ENCODE measurements at places on chromosomes 7 and 10.

DNA sequence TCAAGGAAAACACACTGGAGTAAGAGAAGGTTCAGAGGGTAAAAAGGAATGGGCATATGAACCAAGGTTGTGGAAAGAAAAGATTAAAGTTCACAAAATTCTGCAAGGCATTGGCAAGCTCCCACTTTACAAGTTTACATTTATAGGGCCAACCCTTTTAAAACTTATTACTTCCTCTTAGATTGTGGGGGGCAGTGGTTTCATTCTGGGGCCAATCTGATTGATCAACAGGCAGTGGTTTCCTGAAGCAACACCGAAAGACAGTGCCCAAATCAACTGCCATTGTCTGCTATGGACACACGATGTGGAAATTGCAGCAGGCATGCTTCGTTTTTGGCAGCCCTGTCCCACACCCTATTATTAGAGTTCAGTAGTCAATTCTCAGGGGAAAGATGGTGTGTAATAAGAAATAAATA is 154.0 kb downstream of the SGMS1 start:
- no peak for DNase-seq

DNA sequence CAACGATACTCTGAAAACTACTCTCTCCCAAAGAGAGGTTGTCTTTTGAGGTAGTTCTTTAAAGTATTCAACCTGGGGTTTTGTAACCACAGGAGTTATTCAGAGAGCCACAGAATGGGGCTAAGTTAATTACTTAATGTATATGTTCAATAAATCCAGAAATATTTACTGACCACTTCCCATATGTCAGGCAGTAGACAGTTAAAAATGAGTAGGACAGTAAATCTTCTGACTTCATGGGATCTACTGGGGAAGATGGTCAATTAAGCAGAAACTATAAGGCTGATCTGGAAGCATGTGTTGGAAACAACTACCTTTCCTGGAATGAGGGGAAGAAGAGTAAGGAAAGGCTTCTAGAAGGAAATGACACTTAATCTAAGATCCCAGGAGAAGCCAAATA is 167.7 kb downstream of the MAGI2 start:
- DNase-seq = no peak

- DNase-seq = peak; percentile 44
These were observed 41.8 kb downstream of the ZCCHC24 start for GRCh38 chr10:79403441-79404230.

- DNase-seq = no peak
These were observed 1155.2 kb upstream of the AUTS2 start for GRCh38 chr7:68442931-68443631.

DNA sequence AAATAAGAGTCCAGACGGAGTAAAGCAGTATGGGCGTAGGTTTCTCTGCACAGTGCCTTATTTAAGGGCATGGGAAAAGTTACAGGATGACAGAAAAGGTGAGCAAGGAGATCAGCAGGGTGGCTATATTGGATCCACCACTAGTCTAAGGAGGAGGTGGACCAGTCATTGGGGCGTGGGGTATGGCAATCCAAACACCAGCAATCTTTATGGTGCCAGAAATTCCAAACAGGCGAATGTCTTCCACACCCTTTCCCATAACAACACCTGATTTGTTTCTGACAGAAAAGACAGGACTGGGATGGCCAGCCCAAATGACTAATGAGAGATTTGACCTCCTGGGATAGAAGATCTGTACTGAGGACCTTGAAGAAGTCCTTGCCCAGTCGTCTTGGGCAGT is 181.8 kb upstream of the MBL2 start:
- no peak for DNase-seq

GRCh38 chr7:102439963-102440795 is 6.8 kb downstream of the ORAI2 start:
- DNase-seq = peak; percentile 94

DNA sequence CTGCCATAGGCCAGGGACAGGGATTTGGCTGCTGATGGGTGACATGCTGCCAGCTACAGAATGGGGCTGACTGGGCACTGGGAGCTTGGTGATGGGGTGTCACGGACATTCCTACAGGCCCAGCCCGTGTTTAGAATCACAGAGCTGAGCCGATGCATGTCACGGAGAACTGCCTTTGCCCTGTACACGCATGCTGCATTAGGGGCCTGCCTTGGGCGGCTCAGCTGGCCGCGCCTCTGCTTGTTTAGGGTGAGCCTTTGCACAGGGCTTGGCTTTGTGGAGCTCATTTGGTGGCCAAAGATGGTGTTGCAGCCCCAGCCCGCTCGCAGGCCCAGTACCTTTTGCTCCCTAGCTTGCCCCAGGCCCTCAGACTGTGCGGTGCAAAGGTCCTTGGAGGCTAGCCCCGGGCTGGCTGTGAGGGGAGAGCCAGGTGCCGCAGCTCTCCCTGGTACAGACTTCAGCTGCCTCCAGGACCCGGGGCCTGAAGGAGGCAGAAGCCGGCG is 108.4 kb upstream of the BTBD16 start:
- DNase-seq = peak; percentile 40

- no peak for DNase-seq
These were observed 900.6 kb downstream of the KCNMA1 start for GRCh38 chr10:76736815-76737618.

DNA sequence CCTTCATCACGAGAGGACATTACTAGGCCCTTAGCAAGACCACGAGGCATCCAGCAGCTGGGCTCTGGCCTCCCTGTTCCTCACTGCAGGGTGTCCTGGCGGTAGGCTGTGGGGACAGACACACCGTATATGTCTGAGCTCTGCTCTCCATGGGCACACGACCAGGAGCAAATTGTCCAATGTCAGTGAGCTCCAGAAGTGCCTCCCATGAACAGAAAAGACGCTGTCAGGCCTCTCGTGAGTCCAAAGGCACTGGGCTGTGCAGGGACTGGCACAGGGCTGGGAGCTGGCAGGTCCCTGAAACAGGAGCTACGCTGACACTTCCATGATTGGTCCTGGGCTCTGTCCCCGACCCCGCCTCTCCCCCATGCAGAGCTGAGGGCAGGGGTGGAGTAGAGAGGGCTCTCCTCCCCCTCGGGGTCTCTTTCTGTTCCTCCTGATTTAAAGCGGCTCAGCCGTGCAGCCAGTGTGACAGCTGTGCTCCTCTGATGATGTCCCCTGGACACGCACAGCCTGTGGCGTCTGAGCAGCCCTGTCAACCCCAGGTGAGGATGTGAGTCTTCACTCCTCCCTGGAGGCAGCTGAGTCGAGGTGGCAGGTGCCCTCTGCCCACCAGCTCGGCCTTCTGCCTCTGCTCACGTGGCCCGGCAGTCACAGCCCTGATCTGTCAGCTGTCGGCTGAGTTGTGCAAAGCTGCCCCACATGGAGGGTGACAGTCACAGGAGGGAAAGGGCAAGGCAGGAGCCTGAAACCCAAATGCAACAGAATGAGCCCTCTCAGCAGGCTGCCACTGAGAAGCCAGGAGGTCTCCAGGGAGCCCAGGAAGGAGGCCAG is 13.0 kb downstream of the ANTXRL start:
- DNase-seq = no peak

- no peak for DNase-seq
These were observed 57.1 kb downstream of the AFAP1L2 start for GRCh38 chr10:114347241-114347640.

DNA sequence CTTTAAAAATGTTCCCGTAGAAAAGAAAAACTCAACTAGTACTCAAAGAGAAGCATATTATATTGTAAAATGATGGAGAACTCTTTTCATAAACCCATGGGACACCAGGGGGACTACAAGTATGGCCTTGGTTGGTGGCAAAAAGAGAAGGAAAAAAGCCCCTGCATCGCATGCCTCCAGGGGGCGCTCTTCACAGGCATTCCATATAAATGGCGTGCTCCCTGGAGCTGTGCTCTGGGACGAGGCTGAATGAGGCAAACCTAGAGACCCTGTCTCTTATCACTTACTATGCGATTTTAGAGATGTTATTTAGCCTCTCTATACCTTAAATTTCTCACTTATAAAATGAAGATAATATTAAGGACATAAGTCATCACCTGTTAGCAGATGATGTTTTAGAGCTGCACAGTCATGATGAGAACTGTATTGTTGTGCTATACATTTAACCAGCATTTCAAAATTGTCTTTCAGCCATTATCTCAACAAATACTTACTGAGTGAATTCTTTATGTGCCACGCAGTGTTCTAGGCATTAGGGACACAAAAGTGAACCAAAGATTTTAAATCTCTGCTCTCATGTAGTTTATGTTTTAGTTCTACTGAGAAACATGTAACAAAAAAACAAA is 105.8 kb downstream of the ARHGAP21 start:
- DNase-seq = peak; percentile 78

DNA sequence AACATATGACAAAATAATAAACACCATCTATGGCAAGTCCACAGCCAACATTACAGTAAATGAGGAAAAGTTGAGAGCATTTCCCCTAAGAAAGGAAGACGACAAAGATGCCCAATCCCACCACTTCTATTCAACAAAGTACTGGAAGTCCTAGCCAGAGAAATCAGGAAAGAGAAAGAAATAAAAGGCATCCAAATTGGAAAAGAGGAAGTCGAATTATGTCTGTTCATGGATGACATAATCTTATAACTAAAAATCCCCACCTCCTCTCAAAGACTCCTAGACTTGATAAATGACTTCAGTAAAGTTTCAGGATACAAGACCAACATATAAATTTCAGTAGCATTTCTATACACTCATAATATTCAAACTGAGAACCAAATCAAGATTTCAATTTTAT is 288.5 kb upstream of the POT1 start:
- DNase-seq = no peak

DNA sequence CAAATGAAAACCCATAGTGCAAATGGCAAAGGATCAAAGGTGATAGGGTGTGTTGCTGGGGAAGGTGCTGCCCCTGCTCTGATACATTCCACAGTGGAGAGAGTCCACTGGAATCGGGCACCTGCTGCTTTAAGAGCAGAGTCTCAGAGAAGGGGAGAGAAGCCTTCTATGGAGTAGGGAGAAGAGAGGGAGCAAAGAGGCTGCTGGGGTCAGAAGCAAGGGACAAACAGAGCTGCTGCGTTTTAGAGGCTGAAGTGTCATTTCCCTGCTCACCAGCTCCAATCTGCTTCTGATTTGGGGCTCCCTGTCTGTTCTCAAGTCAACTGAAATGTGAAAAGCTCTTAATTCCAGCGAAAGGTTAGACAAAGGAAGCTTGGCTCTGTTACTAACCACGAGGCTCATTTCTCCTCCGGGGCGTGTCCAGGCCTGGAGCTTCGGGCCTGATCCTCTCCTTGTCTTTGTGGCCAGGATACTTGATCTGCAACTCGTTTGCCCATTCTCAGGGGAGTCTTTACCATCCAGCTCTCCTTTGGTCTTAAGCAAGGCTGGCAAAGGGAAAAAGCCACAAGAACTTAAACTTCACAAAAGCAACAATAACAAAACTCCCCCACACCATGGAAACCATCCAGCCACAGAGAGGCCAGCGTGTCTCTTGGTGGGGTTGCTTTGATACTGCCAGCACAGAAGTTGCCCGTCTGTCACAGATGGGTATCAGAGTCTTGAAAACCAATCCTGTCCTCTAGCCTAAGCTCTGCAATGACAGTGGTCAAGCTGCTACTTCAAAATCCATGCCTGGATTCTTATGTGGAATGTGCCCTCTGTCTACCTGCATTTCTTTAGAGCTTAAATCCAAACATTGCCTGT is 692.6 kb downstream of the SUGCT start:
- DNase-seq = no peak

DNA sequence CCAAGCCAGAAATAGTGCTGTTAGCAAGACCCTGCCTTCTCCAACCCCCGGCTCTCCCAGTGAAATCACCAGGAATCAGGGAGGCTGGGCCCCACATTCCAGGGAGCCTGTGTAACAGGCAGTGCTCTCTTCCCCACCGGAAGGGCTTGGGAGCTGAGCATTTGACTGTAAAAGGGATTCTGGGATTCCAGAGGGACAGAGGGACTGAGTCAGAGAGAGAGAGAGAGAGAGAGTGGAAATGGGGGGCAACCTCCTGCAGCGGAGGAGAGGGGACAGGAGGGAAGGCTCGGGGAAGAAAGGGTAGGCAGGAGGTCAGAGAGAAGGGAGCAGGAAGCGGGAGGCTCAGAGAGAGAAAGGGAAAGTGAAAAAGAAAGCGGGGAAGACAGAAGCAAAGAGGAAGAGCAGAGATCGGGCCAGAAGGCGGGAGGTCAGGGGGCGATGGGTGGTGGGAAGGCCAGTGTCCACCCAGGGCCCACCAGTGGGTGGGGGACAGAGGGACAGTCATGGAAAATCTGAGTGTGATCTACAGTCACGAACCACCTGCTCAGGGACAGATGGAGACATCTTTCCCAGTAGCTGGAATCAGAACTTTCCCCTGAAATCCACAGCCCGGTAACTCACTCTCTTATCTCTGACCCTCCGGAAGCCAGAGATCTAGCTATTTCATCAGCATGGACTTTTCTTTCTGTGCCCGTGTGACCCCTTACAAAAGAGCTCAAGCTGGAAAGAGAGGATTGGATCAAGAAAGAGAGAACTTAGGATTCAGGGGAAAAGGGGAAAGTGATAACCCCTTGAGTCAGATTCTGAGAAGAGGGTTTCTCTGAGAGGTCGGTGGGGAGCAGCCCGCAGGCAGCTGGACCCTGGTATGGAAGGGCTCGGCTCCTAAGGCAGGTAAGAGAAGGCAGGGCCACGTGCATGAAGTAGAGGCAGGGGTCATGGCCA is 4.6 kb upstream of the SERPINE1 start:
- peak; percentile 97 for DNase-seq

DNA sequence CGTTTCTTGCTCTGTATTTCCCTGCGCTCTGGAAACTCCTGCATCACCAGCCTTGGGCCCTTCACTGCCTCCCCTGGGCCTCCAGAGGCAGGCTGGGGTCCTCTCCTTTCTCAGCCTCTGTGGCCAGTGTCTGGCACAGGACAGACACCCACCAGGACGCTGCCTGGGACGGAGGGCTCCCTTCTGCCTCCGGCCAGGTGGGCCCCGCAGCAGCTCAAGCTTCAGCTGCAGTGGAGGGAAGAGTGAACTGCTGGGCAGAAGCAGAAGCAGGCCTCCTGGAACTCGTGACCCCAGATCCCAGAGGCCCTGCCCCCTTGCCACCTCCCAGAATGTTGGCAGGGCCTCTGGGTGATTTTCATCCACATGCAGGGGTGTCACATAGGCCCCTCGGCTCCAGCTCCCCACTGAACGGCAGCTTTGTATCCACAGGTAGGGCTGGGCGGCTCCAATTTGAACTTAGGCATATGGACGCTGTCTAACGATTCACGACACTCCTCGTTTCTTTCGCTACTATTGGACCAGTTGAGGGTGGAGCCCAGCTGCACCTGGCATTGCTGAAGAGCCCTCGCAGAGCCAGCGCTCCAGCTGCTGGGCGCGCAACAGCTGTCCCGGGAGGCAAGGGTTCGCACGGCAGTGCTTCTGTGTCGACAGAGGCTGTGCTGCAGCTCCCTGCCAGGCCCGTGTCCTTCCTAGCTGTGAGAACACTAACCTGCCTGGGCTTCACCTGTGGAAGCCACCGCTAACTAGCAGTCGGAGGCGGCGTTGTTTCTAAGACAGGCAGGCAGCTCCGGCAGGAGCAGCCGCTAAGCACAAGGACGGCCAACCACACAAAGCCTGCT is 18.4 kb upstream of the GPR146 start:
- DNase-seq = no peak
